Stimulated activated CD8-positive, alpha-beta memory T cell treated with anti-CD3 and anti-CD28 coated beads, Interleukin-7, amount 100 ng/mL, for 48 hours (primary cell): ENCODE measurements at places on chromosomes 2 and 18.
A peak's percentile ranks its signal among the peaks of the same experiment; 100 is the strongest.

GRCh38 chr18:11955239-11956029 is 25.9 kb upstream of the IMPA2 start:
- DNase-seq: no peak

DNA sequence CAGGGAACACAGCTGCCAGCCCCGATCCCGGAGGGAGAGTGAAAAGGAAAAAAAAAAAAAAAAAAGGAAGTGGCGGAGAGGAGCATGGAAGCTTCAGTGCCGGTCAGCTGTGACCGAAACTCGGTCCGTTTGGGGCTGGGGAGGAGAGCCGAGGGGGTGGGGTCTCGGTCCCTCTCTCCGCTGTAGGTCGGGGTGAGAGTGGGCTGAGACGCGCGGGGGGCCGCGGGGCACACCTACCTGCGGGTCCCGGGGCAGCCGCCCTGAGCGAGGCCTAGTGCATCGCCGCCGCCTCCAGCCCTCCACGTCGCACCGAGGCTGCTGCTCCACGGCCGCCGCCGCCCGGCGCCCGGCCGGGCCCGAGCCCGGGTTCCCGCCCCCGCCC is 536 bp downstream of the VPS54 start:
- no peak for DNase-seq

GRCh38 chr2:189267491-189267890 is 87.9 kb upstream of the COL5A2 start:
- DNase-seq: no peak

DNA sequence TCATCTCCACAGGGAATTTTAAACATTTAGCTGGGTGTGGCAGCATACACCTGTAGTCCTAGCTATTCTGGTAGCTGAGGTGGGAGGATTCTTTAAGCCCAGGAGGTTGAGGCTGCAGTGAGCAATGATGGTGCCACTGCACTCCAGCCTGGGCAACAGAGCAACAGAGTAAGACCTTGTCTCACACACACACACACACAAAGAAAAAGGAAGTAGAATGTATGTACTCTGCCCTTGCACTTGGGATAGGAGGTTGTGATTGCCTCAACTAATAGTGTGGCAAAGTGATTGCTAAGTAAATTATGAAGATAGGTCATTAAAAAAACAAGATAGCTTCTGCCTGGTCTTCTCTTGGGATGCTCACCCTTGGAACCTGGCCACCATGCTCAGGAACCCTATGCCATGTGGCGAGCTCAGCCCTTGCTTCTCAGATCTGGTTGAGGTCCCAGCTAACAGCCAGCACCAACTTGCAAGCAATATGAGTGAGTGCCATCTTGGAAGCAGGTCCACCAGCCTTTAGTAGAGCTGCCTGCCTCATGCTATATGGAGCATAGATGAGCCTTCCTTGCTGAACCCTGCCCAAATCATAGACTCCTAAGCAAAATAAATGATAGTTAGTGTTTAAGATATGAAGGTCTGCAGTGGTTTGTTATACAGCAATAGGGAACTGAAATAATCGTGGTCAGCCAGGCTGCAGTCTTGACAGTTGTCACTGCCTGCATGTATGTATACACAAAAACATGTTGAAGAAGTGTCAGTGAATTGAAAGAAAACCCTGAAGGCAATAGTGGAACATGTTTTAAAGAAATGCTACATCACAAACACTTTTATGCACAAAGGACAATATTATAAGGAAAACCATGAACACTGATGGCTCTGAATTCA is 30.1 kb upstream of the PNO1 start:
- DNase-seq: no peak

DNA sequence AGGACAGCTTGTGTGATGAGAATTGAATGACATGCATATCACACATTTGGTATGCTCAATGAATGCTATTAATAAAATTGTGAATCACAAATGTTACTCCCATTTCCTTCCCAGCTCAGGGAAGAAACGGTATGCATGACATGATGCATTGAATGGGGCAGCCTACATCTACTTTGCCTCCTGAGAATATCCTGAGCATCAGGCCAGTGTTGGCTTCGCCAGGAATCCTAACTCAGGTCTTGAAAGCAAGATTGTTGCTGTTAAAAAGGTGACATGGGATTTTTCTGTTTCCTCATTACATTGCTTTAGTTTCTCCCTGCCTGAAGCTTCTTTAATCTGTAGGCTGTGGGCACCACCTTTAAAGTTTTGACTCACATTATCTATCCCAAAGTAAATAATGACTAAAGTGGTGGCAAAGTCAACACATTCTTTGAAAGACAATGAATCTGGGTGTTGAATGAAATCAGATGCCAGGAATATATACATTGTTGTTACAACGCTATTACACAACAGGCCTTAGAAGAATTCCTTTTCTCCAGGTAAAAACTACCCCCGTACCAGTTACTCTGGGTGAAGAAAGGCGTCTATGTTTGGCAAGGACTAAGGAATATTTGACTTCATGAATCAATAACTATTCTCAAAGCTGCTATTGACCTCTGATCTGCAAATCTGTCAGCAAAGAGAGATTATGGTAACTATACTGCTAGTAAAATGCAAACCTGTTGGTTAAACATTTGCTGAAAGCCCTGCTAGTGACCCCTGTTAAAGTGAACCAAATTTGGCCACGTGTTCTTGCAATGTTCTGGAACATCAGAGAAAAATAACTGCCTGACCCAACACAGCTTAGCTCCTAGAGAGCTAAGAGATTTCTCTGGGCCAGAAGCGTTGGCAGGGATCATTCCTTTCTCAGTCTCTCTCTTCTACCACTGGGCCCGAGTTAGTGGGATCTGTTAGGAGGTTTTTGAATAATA is 30.5 kb upstream of the NEDD4L start:
- no peak for DNase-seq

DNA sequence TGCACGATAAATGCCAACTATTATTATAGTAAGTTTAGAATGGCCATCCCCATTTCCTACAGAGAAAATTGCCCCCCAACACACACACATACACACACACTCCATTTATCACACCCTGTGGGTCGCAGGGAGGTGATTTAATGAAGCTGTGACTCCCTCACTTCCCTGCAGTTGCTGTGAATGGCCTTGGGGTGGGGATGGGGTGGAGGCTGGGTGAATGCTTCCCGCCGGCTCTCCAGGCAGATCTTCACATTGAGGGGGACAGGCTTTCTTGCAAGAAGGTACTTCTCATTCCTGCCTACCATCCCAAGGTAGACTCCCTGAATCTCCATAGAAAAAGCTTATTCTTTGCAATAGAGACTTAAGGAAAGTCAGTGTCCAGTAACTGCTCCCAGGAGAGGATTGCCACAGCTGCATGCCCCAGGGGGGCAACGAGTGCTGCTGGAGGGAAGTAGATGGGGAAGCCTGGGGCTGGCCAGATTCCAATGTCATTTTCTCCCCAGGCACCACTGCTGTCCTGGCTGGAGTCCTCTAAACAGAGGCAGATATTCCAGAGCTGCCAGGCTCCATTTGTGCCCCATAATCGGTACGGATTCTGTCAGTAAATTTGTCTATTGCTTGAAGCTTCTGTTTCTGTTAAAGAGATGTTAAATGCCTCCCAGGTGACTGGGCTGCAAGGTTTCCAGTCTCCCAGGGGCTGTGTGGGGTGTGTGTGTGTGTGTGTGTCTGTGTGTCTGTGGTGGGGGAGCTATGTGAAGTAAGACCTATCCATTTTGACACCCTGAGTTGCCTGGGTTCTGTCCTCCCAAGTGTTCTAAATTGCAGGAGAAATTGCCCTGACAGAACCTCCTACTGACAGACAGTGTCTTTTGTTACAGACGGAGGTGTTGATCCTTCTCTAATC is 265.5 kb downstream of the SRBD1 start:
- DNase-seq: no peak

GRCh38 chr2:152050915-152051314 is 47.9 kb downstream of the CACNB4 start:
- DNase-seq: no peak

- no peak for DNase-seq
These were observed 79.9 kb upstream of the FSIP2 start for GRCh38 chr2:185658750-185659149.

- no peak for DNase-seq
These were observed 459.0 kb downstream of the BCL11A start for GRCh38 chr2:60094450-60094929.

GRCh38 chr2:146817613-146818012 is 1027.2 kb upstream of the ACVR2A start:
- DNase-seq: no peak

DNA sequence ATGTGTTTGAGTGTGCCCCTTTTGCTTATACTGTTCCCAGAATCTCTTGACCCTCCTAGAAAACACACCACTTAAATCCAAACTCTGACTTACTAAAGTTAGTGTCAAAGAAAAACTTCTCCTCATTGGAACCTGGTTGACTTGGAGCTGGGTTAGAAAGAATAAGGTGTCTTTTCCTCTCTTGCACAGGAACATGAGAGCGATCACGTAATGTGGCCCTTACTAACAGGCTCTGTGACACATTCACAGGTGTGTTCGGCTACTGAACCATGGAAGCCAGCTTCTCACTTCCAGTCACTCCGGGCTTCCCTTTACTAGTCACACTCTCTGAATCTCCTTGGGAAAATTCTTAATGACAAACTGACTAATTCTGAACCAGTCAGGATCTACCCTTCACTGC is 5.4 kb upstream of the POU3F3 start:
- DNase-seq: no peak

DNA sequence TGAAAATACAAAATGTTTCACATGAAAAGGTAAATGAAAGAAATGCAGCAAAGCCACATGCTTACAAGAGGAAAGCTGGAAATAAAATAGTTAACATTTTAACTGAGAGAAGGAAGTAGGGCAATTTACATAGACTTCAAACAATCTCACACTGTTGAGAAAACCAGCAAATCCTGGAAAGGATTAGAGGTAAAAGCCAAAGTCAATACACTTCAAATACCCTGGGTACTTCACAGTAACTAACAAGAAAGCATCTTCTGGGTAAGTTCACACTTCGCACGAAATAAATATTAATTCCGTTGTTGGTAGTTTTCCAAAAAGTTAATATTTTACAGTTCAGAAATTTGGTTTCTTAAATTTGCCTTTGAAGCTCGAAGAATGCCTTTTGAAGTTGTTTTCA is 3.5 kb upstream of the ERICH2 start:
- no peak for DNase-seq

- DNase-seq: no peak
These were observed 309.7 kb upstream of the ST6GAL2 start for GRCh38 chr2:107195631-107196030.

- DNase-seq: no peak
These were observed 112.9 kb downstream of the THADA start for GRCh38 chr2:43482961-43483360.

- no peak for DNase-seq
These were observed 249.4 kb upstream of the KLHL29 start for GRCh38 chr2:23135481-23136100.

GRCh38 chr2:229586012-229586411 is 128.3 kb downstream of the DNER start:
- DNase-seq: no peak

DNA sequence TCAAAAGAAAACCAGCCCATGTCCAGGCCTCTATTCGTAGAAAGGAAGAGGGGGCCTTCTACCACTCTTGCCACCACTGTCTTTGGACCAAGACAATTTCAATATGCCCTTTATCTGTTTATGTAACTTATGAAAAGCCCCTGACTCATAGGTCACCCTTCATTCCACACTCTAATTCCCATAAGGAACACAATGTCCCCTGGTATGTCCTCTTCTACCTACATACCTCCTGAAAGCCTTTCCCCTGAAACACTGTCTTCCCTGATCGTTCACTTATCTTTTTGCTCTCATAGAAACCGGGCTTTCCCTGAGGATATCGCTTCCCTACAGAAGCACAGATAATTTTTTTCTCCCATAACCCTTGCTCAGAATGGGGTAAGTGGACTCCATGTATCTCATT is 13.3 kb downstream of the EIF2AK3 start:
- no peak for DNase-seq

DNA sequence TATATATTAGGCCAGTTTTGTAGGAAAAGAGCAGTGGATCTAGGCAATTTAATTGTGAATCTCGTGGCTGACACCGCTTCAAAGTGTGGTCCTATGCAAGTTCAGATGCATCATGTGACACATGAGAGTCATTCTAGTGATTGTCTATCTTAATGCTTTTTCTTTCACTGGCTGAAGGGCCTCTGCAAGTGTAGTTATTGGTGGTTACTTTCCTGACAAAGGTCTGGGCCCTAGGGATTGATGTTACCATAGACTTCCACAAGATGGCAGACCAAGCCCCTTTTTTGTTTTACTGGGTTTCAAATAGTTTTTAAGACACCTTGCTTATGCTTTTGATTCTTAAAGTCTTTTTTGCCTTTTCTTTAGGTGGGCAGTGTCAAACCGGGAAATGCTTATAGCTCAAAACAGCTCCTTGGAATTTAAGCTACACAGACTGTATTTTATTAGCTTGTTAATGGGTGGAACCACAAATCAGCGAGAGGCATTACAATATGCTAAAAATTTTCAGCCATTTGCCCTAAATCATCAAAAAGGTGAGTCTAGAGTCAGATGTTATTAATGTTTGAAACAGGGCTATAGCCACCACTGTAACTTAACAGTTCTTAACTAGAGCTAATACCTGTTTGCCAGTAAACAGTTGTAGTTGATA is 25.9 kb downstream of the CD8A start:
- no peak for DNase-seq

GRCh38 chr18:47150824-47151366 is 595 bp upstream of the HDHD2 start:
- no peak for DNase-seq

GRCh38 chr2:46979571-46979979 is 64.0 kb upstream of the MCFD2 start:
- peak; percentile 38 for DNase-seq

- no peak for DNase-seq
These were observed 307.4 kb downstream of the NDUFA10 start for GRCh38 chr2:239717706-239718105.

DNA sequence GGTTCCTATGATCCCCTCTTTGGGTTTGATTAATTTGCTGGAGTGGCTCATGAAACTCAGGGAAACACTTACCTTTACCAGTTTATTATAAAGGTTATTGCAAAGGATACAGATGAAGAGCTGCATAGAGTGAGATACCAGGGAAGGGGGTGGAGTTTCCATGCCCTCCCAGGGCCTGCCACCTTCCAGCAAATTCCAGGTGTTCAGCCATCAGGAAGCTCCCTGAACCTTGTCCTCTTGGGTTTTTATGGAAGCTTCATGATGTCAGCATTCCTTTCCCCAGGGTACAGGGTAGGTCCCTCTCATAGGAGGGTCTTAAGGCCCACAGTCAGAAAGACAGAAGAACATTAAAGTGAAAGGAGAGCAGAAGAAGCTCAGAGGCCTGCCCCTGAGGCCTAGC is 123.9 kb upstream of the DCC start:
- DNase-seq: no peak

- DNase-seq: no peak
These were observed 82.0 kb downstream of the RRM2 start for GRCh38 chr2:10204326-10205161.
